B cell (primary cell): ENCODE measurements at places on chromosomes 7 and 10. TPM values are rescaled to one million over a fixed set of nuclear protein-coding genes. Genes with fewer than 3 reads are reported as not detected.

The CLCN1 gene
- total RNA-seq = not detected in 2 replicates

The ARL5B gene
- 12.2 and 13.4 TPM in 2 replicates for total RNA-seq

The SUPV3L1 gene
- total RNA-seq = 37.1 and 40.4 TPM in 2 replicates

DNA sequence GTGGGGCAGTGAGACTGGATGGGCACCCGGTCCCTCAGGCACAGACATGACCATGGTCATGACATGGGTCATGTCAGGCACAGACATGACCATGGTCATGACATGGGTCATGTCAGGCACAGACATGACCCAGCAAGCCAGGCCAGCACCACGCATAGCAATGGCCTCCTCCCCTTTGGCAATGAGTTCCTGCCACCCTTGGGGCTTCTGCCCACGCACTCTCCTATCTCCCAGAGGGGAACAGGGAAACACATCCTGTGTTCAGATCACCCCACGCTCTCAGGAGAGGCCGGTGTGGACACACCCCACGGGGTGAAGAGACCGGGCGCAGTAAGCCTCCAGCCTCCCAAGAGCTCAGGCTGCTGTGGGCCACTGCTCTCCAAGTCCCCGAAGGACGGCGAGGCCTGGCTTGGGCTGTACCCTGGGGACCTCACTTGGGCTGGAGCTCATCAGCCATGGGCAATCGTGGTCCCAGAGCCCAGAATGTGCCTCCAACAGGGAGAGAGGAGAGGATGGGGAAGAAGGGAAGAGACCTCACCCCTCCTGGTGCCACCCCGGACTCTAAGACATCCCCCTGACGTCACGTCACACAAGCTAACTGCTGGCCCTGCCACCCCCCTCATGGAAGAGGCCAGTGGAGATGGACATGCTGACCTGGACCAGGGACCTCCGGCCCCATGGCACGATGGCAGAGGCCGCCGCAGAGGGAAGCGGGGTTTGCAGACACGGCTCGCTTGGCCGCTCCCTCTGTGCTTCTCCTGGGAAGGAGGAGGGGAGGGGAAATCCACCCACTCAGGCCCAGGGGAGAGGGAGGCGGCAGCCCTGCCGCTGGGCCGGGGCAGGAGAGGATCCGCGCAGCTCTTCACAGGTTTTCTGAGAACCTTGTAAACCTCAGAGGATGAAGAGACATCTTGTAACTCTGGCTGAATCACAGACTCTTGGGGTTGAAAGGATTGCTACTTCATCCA is 269.6 kb downstream of the ELFN1 start:
- DNase-seq = peak; percentile 60

- DNase-seq = no peak
Measured at GRCh38 chr7:157688533-157689268, 351.9 kb downstream of the DNAJB6 start.

DNA sequence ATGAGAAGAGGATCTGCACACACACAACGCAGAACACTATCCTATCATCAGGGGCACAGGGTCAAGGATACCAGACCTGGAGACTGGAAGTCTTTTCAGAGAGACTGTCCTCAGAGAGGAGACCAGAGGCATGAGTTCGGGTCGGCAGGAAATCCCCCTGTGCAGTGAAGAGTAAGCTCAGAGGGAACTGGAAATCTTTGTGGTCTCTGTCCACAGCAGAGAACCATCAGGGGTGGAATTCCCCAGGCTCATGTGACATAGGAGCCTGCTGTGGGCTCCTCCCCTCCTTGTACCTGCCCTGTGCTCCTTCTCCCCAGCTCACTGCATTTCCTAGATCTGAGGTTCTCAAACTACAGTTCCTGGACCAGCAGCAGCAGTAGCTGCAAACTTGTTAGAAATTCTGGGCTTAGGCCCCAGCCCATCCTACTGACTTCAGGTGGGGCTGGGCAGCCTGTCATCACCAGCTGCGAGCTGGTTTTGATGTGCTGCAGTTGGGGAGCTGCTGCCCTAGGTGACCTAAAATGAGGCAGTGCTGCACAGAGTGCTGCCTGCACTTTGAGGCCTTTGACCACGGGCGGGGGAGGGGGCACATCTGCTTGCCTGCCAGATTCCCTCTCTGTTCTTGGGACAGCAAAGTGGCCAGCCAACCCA is 2.4 kb downstream of the ZMIZ2 start:
- peak; percentile 94 for DNase-seq

DNA sequence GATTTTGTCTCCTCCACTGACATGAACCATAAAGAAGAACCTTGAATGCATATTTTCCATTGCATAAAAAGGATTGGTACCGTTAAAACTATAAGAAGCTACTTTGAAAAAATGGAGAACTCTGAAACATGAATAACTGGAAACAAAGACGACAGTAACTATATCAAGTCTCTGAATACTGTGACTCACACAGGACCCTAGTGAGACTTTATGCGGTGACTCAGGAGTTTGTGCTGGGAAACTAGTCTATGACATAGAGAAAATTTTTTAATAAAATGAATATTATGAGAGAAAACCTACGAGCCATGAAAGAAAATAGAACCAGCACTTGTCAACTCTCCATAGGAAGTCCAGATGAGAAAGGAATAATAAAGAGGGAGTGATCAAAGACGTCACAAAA is 339.9 kb upstream of the ADARB2 start:
- DNase-seq = no peak

- no peak for DNase-seq
Measured at GRCh38 chr7:112086496-112087254, 119.5 kb downstream of the DOCK4 start.
